ENCODE measurements at places on chromosomes 5 and 9. TPM values are rescaled to one million over a fixed set of nuclear protein-coding genes. Genes with fewer than 3 reads are reported as not detected.

NR6A1 gene
- 0.99 TPM for total RNA-seq

PCDHA3 gene
- total RNA-seq, result 0.20 TPM

TLX3 gene
- total RNA-seq, result not detected

NEUROG1 gene
- total RNA-seq, result not detected

- DNase-seq, result no peak
Observed at GRCh38 chr9:118767571-118767970, 601.7 kb downstream of the BRINP1 start.

DNA sequence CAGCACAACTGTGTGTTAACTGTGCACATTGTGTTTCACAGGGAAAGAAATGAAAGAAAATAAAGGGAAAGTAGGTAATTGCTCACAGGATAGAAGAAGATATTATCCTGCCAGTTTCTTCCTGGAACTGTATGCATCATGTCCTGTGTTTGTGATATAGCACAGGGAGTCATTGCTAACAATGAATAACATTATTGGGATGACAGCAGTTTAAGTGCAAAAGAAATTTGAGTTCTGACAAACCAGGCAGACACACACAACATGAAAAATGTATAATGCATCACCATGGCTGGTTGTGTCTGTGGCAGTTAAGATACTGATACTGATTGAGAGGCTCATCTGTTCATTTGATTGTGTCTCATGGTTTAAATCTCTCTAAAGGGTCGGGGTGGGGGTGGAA lies 145.4 kb downstream of the SPATA31D1 start:
- DNase-seq, result no peak

DNA sequence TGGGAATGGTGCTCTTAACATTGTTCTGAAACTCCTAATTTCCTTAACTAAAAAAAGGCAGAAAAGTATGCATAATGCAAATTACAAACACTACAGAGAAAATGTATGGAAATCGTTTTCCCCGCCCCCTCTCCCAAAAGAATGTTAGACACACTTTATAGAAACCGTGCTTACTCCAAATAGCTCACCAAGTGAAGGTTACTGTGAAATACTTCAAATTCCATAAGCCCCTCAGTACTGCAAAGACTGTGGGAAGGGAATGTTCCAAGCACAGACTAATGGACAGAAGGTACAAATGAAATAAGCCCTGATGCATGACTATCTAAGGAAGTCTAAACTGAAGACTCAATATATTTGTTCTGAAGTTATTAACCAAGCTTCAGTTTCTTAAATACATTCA lies 12.5 kb downstream of the MAPKAP1 start:
- DNase-seq, result no peak

DNA sequence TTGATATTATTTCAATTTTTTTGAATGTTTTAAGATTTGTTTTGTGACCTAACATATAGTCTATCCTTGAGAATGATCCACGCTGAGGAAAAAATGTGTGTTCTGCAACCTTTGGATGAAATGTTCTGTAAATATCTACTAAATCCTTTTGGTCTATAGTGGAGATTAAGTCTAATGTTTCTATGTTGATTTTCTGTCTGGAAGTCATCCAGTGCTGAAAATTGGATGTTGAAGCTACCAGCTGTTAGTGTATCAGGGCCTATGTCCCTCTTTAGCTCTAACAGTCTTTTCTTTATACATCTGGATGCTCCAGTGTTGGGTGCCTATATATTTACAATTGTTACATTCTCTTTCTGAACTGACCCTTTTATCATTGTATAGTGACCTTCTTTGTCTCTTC lies 422.3 kb downstream of the TMEM232 start:
- no peak for DNase-seq

DNA sequence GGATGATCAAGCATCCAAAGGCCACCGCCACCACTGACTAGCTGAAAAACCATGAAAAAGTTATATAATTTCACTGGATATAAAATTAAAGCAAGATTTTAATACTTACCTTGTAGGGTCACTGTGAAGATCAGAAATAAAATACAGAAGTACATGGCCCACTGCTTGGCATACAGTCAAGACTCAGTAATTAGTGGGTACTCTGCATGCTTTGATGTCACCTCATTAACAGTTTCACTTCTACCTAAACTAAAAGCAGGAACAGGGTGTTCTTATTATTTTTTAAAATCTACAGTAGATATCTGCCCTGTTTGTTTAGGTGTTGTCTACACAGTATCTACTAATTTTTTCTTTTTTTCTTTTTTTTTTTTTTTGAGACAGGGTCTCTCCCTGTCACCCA lies 66.4 kb downstream of the NFIB start:
- no peak for DNase-seq

GRCh38 chr5:17944046-17944445 lies 309.8 kb downstream of the TAF11L14 start:
- no peak for DNase-seq

DNA sequence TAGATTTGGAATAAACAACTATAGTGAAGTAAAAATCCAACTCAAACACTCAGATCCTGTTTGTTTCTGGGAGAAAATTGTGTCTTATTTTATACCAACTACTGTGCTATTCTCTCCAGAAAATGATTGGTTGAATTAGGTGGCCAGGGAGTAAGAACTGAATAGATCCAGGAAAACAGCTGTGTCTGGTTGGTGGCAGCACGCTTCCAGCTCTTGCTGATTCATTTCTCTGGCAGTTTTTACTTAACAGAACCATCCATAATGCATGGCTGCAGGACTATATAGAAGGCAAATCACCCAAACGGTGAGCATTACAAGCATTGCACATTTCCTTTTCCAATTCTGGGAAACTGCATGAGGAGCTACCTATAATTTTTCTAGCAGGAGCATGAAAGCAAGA lies 29.5 kb downstream of the DMAC1 start:
- no peak for DNase-seq

GRCh38 chr9:5841771-5842573 lies 9.1 kb upstream of the ERMP1 start:
- no peak for DNase-seq

DNA sequence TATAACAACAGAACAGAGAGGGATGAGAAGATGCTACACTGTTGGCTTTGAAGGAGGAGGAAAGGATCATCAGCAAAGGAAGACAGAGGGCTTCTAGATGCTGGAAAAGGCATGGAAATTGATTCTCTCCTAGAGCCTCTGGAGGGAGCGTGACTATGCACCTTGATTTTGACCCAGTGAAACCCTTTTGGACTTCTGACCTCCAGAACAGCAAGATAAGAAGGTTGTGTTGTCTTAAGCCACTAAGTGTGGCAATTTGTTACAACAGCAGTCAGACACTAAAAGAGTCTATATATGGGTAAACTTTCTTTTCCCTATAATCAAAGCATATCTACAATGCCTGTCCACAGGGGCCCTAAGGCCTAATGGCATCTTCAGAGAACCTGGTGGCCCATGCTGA lies 56.1 kb upstream of the MVB12B start:
- no peak for DNase-seq

DNA sequence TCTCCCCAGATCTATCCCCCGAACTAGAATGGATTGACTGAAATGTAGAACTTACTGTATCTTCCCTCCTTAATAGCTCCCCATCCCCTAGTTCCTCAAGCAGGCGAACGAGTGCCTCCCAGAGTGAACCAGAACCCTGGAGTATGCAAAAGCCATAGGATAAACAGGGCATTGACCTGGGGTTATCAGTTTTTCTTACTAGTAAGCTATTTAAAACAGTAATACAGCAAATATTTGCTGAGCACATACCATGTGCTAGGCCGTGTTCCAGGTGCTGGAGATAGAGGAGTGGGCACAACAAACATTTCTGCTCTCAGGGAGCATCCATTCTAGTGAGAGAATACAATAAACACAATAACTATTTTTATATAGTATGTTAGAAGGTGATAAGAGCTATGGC lies 1.8 kb downstream of the SKP2 start:
- DNase-seq, result no peak

DNA sequence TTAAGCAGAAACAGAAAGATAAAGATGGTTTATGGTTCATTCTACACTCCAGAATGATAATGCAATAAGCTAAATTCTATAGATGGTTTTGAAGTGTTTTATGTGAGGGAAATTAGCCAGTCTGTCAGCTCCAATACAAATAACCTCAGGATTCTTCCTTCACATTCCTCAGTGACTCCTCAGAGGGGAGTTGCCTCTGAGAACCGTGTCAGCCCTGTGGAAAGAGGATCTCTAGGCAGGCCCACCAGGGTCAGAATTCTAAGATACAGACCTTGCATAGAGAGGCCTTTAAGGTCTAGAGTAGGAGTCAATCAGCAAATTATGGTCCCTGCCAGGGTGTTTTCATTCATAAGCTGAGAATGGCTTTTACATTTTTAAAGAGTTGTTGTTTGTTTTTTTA lies 26.6 kb downstream of the RUSC2 start:
- peak; percentile 10 for DNase-seq

DNA sequence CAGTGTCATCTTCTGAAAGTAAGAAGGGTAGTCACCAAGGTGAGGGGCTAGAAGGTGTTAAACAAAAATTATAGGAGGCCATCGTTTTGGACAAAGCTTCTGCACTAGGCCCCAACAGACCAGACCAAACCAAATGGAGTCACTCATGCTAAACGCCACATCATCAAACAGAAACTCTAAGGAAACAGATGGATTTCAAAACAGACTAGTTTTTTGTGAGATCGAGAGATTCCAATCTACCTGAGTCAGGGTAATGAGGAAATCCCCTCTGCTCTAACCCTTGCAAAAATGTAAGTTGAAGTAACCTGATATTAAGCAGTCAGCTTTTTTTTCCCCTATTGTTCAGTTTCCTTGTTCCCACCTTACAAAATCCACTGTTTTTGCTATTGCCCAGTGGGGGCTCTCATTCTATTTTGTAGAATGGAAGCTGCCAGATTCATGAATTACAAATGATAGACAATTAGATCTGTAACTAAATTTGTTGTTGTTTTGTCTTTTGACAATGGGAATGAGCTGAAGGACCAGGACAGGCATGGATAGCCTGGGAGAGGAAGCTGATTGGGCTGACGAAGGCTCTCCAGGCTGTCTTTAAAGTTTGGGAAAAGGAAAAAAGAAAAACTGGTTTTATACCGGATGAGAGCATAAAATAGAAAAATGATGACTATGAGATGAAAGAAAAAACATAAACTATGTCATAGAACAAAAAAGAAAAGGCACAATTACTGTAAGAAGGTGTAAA lies 94.7 kb upstream of the ADAMTSL1 start:
- DNase-seq, result no peak
